ENCODE measurements at places on chromosomes 11 and 22. TPM values are rescaled to one million over a fixed set of nuclear protein-coding genes. Genes with fewer than 3 reads are reported as not detected.

DNA sequence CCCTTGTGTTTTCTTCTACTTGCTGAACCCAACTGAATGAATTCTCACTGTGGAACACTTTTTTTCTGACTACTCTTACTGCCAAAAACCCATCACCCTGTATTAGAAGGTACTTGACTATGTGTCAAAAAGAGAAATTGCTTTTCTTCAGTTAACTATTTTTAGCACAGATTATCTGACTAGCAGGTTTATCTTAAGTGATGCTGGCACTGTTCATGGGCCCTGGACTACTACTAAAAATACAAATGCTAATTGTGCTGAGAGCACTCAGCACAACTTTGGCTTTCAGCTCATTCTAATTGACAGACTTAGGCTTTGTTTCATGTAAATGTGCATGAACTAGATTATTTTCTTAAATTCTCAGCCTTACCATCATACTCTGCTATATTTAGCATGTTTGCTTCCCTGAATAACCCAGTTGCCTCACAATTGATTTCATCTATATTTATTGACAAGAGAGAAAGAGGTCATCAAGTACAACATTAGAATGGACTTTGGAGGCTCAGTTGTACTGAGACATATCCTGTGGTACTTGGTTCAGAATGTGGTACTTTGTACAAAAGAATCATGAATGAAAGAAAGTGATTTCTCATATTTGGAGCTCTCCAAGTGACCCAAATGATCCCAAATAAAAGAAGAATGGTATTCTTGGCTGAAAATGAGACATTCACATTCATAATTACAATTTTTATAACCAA lies 478.3 kb downstream of the KCNA4 start:
- H3K4me1 ChIP-seq = no peaks in the 10 kb centered on the region
- H3K4me3 ChIP-seq = no peak overlapping the region
- no peaks in the 10 kb centered on the region for H3K36me3 ChIP-seq
- H3K27ac ChIP-seq = no peak overlapping the region
- no peak for DNase-seq
- H3K27me3 ChIP-seq = no peaks in the 10 kb centered on the region

The UBASH3B gene
- total RNA-seq = 22.6 TPM

GRCh38 chr11:68430801-68431200 lies 29.8 kb upstream of the PPP6R3 start:
- H3K4me1 ChIP-seq = no peaks in the 10 kb centered on the region
- DNase-seq = no peak
- H3K27ac ChIP-seq = no peak overlapping the region
- no peak overlapping the region for H3K4me3 ChIP-seq
- H3K27me3 ChIP-seq = no peaks in the 10 kb centered on the region

The TSPAN32 gene
- not detected for total RNA-seq

The SLC22A6 gene
- not detected for total RNA-seq

DNA sequence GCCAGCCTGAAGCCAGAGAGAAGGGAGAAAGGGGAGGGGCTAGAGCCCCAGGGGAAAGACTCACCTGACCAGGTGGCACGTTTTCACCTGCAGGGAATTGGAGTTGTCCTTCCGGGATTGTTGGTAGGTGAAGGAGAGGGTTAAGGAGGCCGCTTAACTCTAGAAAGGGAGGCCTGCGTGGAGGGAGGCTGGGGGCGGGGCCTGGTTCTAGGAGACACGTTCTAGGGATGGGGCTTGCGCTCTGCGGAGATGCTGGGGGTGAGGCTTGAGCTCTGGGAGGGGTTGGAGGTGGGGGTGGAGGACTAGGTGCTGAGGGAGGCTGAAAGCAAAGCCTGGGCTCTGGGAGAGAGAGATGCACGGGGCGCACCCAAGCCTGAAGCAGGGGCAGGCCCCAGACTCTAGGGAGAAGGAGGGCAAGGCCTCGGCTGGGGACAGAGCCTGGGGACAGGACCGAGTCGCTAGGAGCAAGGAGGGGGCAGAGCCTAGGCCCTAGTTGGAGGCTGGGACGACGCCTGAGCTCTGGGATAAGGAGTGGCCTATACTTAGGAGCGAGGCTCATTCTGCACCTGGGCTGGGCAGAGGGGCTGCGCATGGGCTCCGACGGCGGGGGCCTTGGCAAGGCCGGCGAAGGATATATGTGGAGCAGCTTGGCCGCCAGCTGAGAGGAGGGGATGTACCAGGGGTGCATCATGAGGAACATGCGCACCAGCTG lies 2.4 kb downstream of the RASGRP2 start:
- H3K4me1 ChIP-seq = peaks cover 43% of the 10 kb centered on the region
- H3K27ac ChIP-seq = no peak overlapping the region
- H3K36me3 ChIP-seq = peaks cover 9% of the 10 kb centered on the region
- peak; percentile 44 for DNase-seq
- peak overlapping the region; percentile 74 for H3K4me3 ChIP-seq
- peaks cover 37% of the 10 kb centered on the region for H3K27me3 ChIP-seq

- peaks cover 29% of the 10 kb centered on the region for H3K4me1 ChIP-seq
- H3K36me3 ChIP-seq = 0 out of 2 replicates have a peak, but pooled peaks cover 3% of the 10 kb centered on the region
- no peak for DNase-seq
- H3K4me3 ChIP-seq = peak overlapping the region; percentile 59
Observed at GRCh38 chr11:118314988-118315411, 10.5 kb downstream of the CD3E start.

DNA sequence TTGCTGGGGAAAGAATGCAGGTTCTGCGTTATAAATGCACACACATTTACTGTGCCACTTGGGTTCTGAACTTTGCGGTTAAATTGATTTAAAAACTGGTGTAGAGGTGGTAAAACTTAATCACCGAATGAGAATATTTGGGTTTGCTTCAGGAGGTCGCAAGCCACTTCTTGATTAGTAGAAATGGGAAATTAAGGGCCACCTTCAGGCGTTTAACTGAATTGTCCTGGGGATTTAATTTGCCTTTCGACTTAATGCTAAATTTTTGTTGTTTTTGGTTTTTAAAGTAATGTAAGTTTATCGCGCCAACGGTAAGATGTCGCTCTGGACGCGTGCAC lies 459 bp upstream of the NCR3LG1 start:
- no peak overlapping the region for H3K27ac ChIP-seq
- H3K4me3 ChIP-seq = peak overlapping the region; percentile 82
- peaks cover 83% of the 10 kb centered on the region for H3K27me3 ChIP-seq
- DNase-seq = no peak

GRCh38 chr11:79129702-79130101 lies 311.1 kb downstream of the TENM4 start:
- peaks cover 43% of the 10 kb centered on the region for H3K36me3 ChIP-seq
- no peak overlapping the region for H3K27ac ChIP-seq
- no peak for DNase-seq
- peaks cover 5% of the 10 kb centered on the region for H3K27me3 ChIP-seq
- H3K4me3 ChIP-seq = no peak overlapping the region

GRCh38 chr11:69682681-69683326 lies 7.7 kb upstream of the LTO1 start:
- DNase-seq = no peak
- H3K36me3 ChIP-seq = no peaks in the 10 kb centered on the region
- peaks cover 10% of the 10 kb centered on the region for H3K27me3 ChIP-seq
- H3K4me3 ChIP-seq = no peak overlapping the region
- no peaks in the 10 kb centered on the region for H3K4me1 ChIP-seq
- no peak overlapping the region for H3K27ac ChIP-seq

GRCh38 chr11:105315287-105315686 lies 175.7 kb upstream of the CARD18 start:
- no peak for DNase-seq
- H3K27ac ChIP-seq = no peak overlapping the region
- no peaks in the 10 kb centered on the region for H3K36me3 ChIP-seq
- H3K4me3 ChIP-seq = no peak overlapping the region
- no peaks in the 10 kb centered on the region for H3K27me3 ChIP-seq
- H3K4me1 ChIP-seq = no peaks in the 10 kb centered on the region

DNA sequence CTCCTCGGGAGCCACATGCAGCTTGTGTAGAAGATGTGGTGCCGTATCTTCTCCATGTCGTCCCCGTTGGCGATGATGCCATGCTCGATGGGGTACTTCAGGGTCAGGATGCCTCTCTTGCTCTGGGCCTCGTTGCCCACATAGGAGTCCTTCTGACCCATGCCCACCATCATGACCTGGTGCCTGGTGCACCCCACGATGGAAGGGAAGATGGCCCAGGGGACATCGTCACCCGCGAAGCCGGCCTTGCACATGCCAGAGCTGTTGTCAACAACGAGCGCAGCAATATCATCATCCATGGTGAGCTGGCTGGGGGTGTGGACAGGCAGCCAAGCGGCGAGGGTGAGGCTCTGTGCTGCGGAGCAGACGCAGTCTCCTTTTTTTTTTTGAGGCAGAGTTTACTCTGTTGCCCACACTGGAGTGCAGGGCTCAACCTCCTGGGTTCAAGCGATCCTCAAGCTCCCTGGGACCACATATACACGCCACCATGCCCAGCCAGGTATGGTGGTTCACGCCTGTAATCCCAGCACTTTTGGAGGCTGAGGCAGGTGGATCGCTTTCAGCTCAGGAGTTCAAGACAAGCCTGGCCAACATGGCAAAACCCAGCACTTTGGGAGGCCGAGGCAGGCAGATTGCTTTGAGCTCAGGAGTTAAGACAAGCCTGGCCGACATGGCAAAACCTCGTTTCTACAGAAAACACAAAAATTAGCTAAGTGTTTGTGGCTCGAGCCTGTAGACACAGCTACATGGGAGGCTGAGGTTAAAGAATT lies 17.3 kb upstream of the EP300 start:
- H3K4me3 ChIP-seq = no peak overlapping the region
- no peaks in the 10 kb centered on the region for H3K4me1 ChIP-seq
- no peak overlapping the region for H3K27ac ChIP-seq
- no peaks in the 10 kb centered on the region for H3K36me3 ChIP-seq

DNA sequence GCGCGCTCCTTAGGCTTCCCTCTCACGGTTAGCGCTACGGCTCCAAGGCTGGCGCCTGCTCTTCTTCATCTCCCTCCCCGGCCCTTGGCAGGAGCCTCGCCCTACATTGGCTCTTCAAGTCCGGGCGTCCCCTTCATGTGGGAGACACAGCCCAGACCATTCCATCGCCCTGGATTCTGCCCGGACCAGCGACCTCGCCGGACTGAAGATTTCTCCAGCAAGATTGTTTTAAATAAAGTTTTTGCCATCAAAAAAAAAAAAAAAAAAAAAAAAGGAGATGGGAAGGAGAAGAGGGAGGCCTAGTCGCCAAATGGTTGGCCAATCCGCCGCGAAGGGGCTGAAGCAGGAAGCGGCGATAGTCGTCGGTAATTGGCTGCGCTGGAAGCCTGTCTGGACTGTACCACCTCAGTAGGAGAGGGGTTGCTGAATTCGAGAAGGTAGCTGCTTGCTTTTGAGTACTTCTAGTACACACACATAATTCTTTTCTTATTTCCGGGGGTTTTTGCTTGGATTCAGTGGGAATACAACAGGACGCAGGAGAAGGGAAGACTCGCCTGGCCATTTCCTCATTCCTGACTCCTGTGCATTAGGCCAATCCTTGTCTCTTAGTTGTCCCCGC lies 688 bp upstream of the ZDHHC5 start:
- no peaks in the 10 kb centered on the region for H3K27me3 ChIP-seq
- peaks cover 16% of the 10 kb centered on the region for H3K4me1 ChIP-seq
- DNase-seq = peak; percentile 93
- peak overlapping the region; percentile 99 for H3K4me3 ChIP-seq
- H3K36me3 ChIP-seq = peaks cover 15% of the 10 kb centered on the region
- H3K27ac ChIP-seq = peak overlapping the region; percentile 100

DNA sequence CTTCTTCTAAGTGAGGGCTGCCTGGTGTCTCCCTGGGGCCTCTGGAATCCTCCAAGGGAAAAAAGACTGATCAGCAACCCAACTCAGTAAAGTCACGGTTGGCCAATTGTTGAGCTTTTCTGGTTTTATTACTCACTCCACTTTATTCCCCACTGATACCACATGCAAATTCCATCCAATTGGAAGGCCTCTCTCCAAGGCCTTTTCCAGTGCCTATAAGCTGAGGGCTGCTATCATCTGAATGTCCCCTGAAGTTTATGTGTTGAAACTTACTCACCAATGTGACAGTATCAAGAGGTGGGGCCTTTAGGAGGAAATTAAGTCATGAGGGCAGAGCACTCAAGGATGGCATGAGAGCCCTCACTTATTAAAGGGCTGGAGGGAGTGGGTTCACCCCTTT lies 463.3 kb downstream of the BUD13 start:
- H3K4me3 ChIP-seq = no peak overlapping the region
- DNase-seq = no peak
- H3K4me1 ChIP-seq = peaks cover 36% of the 10 kb centered on the region
- H3K36me3 ChIP-seq = no peaks in the 10 kb centered on the region
- no peaks in the 10 kb centered on the region for H3K27me3 ChIP-seq

DNA sequence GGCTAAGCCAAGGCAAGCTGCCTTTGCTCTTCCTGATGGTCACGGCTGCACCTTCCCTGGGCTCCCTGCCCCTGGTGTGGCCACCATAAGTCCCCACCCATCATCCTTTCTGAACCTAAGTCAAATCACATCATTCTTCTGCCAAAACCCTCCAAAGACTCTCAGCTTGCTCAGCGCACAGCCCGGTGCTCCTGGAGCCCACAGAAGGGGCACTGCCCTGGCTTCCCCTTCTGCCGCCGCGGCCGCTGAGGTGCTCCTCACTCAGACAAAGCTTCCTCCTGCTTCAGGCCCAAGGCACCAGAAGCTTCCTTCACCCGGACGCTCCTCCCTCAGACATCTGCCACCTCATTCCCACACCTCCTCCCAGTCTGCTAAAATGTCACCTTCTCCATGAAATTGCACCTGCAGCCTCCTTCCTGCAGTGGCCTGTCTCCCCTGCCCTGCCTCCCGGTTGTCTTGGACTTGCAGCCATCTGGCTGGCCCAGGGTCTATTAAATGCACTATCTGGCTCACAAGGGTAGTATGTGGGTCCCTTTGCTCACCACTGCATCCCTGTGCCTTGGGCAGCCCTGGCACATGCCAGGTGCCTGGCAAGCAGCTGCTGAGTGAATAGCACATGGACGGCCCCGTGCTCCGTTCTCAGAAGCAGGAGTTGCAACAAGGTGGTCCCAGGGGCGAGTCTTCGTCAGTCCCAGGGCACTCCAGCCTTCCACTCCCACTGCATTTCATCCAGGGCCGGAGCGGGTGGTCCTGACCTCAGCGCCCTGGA lies 108.2 kb downstream of the WNT7B start:
- H3K36me3 ChIP-seq = no peaks in the 10 kb centered on the region
- H3K4me3 ChIP-seq = peak overlapping the region; percentile 59
- H3K27ac ChIP-seq = no peak overlapping the region
- peaks cover 66% of the 10 kb centered on the region for H3K27me3 ChIP-seq
- no peak for DNase-seq

DNA sequence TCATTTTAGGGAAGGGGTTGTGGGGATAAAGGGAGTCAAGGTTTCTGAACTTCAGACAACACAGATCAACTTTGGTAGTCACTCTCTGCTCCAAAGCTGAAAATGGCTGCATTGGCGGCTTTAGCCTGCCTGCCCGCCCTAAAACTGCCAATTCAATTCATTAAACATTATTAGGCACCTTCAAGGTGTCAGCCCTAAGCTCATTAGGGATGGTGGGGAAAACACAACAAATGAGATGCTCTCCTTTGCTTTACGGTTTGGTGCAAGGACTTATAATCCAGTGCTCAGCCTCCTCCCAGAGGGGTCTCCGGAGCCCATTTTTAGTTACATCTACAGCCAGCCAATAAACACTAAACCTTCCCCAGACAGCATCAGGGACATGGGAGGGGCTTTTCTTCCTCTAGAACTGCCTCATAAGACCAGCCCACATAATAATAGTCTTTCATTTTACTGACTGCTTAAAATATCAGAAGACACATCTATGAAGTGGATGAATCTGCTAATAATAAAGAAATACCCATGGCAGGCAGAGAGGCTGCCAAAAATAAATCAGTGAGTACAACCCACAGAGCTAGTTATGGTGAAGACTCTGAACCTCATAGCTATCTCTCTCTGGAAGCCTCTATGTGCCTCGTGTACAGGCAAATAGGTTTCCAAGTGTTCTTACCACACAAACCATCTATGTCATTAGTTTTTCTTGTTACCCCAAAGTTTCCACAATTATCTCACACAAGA lies 102.8 kb upstream of the NCAM1 start:
- peaks cover 14% of the 10 kb centered on the region for H3K36me3 ChIP-seq
- H3K4me1 ChIP-seq = peaks cover 10% of the 10 kb centered on the region
- peaks cover 7% of the 10 kb centered on the region for H3K27me3 ChIP-seq
- no peak overlapping the region for H3K27ac ChIP-seq
- H3K4me3 ChIP-seq = no peak overlapping the region
